Activated CD4-positive, CD25-positive, alpha-beta regulatory T cell (primary cell): ENCODE measurements at places on chromosomes 5 and 9.

GRCh38 chr9:86035827-86036440 lies 63.4 kb downstream of the GOLM1 start:
- DNase-seq, result no peak

DNA sequence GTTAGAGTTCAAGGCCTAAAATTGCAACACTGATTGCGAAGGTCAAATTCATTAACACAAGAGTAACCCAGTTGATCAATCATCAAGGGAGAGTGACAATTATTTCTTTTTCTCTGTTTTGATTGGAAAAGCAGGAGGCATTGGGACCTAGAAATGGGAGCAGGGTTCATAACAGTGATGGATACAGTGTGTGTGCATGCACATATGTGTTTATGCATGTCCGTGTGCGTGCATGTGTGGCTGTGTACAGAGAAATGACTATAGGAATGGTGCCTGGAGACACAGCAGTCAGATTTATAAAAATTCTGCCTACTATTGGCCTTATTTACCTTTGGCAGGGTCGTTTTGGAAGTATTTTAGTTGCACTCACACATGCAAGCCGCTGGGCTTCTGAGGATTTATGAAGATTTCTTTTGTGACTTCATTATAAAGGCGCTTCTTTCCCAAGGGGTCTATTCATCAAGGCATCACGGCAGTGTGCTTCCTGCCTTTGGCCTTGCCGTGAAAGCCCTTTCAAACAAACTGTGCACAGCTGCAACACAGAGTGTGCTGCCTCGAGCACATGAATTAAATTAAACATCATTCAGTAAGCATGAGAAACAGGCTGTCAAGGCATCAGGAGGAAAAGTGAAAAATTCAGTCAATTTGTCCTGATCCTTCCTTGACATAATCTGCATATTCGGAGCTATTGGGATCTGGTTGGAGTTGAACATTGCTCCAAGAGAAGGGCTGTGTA lies 122.8 kb upstream of the PUM3 start:
- DNase-seq, result no peak

- DNase-seq, result no peak
Measured at GRCh38 chr5:168114444-168115017, 176.9 kb upstream of the WWC1 start.

GRCh38 chr9:93857528-93857927 lies 97.6 kb downstream of the BARX1 start:
- no peak for DNase-seq
